ENCODE measurements at places on chromosomes 12 and 14.

DNA sequence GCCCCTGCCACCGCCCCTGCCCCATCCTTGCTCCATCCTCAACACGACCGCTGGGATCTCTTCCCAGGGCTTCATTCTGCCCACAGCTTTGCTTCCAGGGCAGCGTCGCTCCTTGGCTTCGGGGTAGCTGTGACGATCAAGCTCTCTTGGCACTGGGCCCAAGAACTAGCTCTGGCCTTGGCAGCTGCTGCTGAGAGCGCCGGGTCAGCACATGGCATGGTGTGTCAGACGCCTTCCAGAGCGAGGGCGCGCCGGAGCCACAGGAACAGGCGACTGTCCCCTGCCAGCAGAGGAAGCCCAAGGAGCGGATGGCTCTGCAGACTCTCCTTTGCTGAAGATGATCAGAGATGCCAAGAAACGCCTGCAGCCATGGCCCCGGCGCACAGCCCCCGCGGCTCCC is 15.9 kb downstream of the RAB35 start:
- DNase-seq: no peak

DNA sequence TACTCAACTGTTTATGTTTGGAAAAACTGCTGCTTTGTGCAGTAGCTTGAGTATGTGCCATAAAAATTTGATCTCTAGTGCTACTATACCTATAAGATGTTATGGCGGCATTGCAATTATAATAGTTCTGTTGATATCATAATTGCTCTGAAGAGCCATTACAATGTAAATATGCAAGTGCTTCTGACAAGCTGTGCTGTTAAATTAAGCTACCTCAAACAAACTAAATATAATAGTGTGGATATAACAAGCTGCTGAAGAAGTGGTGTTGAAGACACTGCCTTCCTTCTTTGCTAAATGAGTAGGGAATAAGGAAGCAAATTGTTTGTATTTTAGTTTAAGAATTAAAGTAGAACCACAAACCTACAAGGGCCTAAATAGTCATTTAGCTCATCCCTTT is 301.0 kb upstream of the MIS18BP1 start:
- no peak for DNase-seq

DNA sequence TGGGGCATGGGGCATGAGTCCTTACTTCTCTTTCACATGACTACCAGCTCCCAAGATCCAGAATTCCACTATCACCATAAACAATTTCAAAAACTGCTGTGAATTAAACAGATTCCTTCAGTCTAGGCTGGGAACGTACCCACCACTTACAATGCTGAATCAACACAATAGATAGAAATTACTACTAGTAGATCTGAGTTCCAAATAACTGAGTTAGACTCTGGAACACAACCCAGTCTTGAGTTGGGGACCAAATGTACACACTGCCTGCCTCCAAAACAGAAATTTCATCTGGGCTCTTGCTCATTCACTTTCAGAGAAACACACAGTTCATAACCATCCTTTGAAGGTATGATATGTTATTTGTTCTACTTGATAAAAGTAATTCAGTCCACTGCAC is 8.9 kb downstream of the CORO1C start:
- no peak for DNase-seq

GRCh38 chr14:101992708-101993107 is 28.3 kb downstream of the DYNC1H1 start:
- DNase-seq: no peak

DNA sequence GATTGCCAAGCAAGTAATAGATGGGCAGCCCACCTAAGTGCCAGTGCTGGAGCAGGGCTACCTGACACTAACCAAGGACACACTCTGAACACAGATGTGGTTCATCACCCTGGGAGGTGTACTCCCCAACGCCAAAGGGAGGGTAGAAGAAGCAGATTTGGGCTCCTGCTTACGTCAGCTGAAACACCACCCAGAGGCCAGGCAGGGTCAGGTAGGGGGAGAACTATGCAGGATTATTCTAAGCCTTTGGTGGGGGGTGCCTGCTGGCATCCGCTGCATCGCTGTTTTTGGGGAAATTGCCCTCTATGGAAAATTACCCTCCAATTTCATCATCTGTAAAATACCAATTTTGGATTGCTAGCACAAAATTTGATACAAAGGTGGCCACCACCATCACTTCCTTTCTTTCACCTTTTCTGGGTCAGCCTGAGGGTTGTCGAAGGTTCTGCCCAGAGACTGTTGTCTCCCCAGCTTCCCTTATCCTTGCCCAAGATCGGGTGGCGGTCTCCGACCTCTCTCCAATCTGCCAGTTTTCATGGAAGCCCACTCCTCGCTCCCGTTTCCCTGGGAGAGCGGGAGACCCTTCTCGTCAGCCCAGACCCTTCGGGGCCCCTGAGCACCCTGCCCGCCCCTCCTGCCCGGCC is 535 bp downstream of the BIN2 start:
- DNase-seq: peak; percentile 27

DNA sequence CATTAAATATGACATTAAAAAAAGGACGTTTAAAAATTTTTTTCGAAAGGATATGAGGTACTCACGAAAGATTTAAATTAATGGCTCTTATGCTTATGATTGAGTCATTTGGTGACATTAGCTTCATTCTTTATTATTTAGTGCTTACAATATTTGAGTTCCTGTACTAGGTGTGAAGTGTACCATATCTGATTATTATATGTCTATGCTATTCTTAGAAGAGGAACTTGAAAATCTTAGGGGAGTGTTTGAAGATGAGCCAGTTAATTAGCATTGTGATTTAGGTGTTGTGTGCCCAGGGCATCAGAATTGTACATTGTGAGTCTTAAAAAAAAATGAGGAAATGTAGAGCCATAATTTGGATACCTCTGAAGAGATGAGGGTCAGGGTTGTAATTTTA is 118.6 kb downstream of the FUT8 start:
- DNase-seq: no peak

- no peak for DNase-seq
Observed at GRCh38 chr12:118259079-118259478, 113.6 kb downstream of the TAOK3 start.

GRCh38 chr12:51077930-51078329 is 5.5 kb downstream of the CSRNP2 start:
- DNase-seq: no peak

DNA sequence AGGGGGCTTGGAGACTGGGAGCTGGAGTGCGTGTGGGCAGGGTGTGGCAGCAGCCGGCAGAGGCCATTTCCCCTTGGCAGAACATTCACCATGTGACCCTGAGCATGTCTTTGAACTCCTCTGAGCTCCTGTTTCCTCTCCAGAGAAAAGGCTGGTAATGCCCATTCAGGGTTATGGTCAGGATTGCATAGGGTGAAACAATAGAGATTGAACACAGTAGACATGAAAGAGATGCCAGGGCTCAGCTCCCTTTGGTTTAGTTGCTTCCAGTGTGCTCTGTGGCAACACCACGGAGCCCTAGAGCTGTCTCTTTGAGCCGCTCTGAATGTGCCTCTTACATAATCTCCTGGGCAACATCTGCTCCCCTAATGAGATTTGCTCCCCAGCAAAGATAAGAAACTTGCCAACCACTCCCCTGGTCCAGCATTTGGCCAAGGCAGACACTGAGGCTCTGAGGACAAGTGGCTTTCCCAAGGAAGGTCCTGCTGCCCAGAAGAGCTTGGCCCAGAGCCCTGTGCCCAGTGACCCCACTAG is 4.6 kb downstream of the IFI27 start:
- no peak for DNase-seq

- no peak for DNase-seq
Observed at GRCh38 chr12:1351926-1352325, 242.5 kb downstream of the FBXL14 start.

DNA sequence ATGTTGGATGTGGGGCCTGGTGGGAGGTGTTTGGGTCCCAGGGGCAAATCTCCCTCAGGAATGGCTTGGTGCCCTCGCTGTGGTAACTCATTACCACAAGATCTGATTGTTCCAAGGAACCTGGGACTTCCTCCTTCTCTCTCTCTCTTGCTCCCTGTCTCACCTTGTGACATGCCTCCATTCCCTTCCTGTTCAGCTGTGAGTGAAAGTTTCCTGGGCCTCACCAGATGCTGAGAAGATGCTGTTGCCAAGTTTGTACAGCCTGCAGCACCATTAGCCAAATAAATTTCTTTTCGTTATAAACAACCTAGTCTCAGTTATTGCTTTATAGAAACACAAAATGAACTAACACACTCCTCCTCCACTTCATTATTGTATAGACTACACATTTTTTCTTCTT is 759.8 kb upstream of the MDGA2 start:
- DNase-seq: no peak

GRCh38 chr12:62205346-62205745 is 54.9 kb upstream of the USP15 start:
- no peak for DNase-seq

- no peak for DNase-seq
Observed at GRCh38 chr12:27425306-27425705, 21.2 kb upstream of the SMCO2 start.

DNA sequence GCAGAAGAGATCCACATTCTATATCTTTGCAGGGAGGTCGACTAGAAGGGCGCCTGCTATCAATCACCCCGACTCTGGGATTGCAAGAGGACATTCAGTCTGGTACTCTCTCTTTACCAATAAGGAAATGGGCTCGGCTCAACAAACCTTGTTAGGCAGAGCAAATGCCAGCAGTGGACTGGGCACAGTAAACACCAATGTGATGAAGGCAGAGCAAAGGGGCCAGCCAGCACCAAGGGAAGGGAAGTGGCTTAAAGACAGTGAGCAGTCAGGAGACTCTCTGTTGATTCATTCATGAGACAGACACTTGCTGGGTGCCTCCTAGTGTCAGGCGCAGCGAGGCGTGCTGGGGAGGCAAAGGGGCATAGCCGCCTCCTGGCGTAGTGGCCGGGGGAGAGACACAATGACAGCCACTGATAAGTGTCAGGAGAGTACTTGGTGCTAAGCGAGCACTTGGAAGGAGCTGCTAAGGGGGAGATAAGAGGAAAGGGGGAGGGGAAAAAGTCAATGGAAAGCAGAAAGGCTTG is 34.1 kb downstream of the TMCC3 start:
- DNase-seq: no peak

- no peak for DNase-seq
Observed at GRCh38 chr12:49621651-49622500, 1.5 kb upstream of the PRPF40B start.

DNA sequence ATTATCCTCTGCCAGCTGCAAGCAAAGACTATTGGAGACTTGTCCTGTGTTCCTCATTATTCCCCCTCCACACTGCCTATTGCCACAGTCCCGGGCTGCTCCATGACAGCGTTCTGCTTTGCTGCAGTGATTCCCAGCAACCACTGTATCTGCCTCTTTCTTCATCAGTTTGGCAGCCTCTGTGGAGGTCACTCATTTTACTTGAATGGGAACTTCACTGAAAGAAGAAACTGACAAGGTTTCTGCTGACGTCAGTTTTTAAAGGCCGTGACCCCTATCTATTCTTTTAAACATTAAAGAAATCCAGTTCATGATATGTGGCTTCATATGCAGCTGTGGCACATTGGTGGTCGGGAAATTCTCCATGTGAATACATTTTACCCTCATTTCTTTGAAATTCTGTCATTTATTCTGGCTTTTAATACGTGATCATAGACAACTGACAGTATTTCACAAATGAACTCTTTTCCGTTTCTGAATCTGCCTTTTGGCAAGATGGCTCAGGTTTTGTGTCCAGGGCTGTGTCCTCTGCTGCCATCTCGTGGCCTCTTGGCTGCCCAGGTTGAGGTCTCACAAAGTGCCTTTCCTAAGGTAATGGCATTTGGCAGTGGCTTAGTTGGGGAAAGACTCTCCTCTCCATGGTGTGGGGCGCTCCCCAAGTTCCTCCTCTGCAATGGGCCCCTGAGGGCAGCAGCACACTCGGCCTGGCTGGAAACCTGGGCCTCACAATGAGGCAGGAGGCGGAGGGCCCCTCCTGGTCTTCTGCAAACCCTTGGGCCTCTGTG is 5.8 kb downstream of the TMEM253 start:
- peak; percentile 60 for DNase-seq

GRCh38 chr12:121613462-121613861 is 12.9 kb upstream of the ORAI1 start:
- DNase-seq: no peak

GRCh38 chr12:40104461-40105264 is 1.2 kb downstream of the SLC2A13 start:
- DNase-seq: no peak

DNA sequence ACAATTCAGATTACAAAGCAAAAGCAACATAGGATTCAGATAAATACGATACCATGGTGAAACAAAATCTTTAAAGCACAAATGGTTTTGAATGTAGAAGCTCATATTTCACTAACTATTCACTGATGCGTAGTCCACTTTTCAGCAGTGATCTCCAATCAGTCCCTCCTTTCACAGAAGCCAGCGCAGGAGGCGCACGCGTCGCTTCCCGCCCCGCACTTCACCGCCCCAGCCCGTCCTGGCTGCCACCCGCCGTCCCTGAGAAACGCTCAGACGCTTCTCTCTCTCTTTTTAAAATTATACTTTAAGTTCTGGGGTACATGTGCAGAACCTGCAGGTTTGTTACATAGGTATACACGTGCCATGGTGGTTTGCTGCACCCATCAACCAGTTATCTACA is 19.8 kb upstream of the CHFR start:
- no peak for DNase-seq

DNA sequence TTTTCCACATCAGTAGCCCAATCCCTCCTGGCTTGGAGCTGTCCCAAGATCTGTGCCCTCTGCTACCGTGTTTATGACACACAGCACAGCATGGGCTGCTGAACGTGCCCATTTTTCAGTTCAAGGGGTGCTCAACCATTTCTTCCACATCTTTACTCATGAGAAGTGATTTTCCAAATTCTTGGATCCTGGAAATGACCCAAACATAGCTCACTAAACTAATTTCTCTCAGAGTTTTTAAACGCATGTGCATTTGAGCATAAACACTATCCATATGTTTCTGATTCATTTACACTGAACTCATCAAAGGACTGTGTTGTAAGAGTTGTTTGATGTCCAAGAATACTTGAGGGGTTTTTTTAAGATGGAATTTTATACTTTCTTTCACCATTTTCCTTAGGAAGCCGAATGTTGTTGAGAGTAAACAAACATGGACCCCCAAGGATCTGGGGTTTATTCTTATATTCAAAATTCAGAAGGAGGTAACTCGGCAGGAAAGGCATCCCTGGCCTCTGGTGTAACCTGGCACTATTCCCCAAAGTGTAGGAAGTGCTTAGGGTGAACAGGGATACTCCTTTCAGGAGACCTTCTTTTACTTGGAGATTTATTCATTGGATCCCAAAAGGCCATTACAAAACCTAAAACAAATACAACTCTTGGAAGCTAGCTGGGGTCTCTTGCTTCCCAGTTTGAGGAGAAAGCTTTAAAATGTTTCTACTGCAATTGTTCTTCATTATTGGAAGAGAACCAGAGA is 215.0 kb downstream of the BMP4 start:
- no peak for DNase-seq

DNA sequence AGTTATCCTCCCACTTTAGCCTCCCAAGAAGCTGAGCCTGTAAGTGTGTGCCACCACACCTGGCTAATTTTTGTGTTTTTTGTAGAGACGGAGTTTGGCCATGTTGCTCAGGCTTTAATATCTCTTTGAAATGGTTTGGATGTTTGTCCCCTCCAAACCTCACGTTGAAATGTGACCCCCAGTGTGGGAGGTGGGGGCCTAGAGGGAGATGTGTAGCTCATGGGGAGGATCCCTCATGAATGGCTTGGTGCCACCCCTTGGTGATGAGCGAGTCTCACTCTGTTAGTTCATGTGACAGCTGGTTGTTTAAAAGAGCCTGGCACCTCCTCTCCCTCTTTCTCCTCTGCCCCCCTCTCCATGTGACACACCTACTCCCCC is 23.6 kb upstream of the TTC7B start:
- no peak for DNase-seq

- DNase-seq: no peak
Observed at GRCh38 chr12:73950507-73950906, 587.1 kb upstream of the ATXN7L3B start.

- DNase-seq: no peak
Observed at GRCh38 chr12:32589165-32589865, 89.8 kb upstream of the DNM1L start.

GRCh38 chr14:94132285-94132887 is 3.0 kb upstream of the IFI27L2 start:
- DNase-seq: peak; percentile 14

Measured in stimulated activated CD8-positive, alpha-beta memory T cell treated with anti-CD3 and anti-CD28 coated beads, Interleukin-2, amount 100 ng/mL, for 1 hour (primary cell).